CD4-positive, alpha-beta T cell treated with Interleukin-4 for 4 hours (primary cell): ENCODE measurements at places on chromosomes 4 and X.

GRCh38 chrX:134752981-134753717 lies 94.9 kb upstream of the PLAC1 start:
- no peak for DNase-seq

GRCh38 chrX:132292793-132293192 lies 73.5 kb upstream of the RAP2C start:
- peak; percentile 34 for DNase-seq

DNA sequence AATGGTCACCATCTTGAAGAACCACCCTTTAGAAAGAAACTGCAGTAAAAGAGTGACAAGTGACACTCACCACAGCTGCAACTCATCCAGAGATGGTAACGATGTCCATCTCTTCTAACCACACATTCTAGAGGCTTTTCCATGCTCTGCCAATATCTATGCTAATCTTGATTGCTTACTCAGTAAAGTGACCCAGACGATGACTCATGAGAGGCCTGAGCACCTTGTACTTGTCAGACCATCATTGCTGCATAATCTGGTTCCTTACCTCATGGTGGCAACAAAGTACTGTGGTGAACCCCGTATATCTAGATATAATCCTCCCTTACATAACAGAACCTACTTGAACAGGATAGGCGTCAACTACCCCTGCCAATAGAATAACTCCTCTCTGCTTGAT lies 75.6 kb downstream of the CCNG2 start:
- DNase-seq, result no peak

- DNase-seq, result no peak
These were observed 45.5 kb upstream of the PBDC1 start for GRCh38 chrX:76127341-76127740.
